Activated T-cell treated with anti-CD3 and anti-CD28 coated beads, Interleukin-2, amount 50 U/mL, for 4 hours (primary cell): ENCODE measurements at places on chromosomes 7 and 10. TPM values are rescaled to one million over a fixed set of nuclear protein-coding genes. Genes with fewer than 3 reads are reported as not detected.

Gene STN1
- total RNA-seq: 10.4 TPM

Gene BHLHA15
- total RNA-seq: not detected

Gene CYP3A5
- total RNA-seq: 0.63 TPM

Gene SEMA3E
- total RNA-seq: not detected

Gene PON1
- total RNA-seq: not detected

Gene HOXA5
- not detected for total RNA-seq

Gene MMP21
- total RNA-seq: not detected

Gene INMT
- 0.25 TPM for total RNA-seq

Gene THNSL1
- total RNA-seq: 4.0 TPM

Gene PSD
- 2.3 TPM for total RNA-seq

GRCh38 chr10:51667678-51668335 is 31.6 kb downstream of the CSTF2T start:
- DNase-seq: no peak

- no peak for DNase-seq
These were observed 588 bp downstream of the GLI3 start for GRCh38 chr7:42236266-42236975.

GRCh38 chr7:79789584-79790345 is 336.3 kb upstream of the MAGI2 start:
- no peak for DNase-seq

DNA sequence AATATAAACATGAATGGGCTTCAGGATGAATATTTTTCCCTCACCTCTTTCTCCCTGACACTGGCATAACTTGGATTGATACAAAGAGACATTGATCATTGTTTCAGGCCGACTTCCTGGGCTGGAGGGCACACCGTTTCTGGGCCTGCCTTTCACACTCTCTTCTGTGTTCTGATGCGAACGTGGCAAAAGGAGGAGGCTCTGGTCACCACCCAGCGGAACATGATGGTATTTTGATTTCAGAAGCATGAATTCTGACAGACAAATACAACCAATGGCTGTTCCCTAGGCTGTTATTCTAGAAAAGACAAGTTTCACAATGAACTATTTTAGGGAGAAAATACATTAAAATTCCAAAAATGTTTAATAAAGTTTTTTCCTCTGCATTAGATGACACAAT is 534.5 kb upstream of the MKI67 start:
- no peak for DNase-seq

- no peak for DNase-seq
These were observed 54.1 kb upstream of the AKR1C1 start for GRCh38 chr10:4909118-4909517.

DNA sequence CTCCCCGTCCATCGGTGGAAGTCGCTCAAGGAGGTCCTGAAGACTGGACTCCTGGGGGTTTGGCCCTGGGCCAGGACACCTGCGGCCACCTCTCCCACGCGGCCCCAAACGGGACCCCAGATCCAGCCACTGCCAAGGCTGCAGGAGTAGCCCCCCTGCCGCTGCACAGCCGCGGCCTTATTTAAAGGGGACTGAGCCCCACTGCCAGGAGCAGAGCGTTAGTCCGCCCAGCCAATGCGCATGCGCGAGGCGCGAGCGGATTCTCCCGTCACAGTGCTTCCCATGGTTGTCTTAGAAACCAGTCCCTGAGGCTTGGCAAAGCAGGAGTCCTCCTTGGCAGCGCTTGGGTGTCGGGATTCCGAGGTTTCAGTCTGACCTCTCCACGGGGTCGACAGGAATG is 320.0 kb downstream of the ZNF716 start:
- no peak for DNase-seq

DNA sequence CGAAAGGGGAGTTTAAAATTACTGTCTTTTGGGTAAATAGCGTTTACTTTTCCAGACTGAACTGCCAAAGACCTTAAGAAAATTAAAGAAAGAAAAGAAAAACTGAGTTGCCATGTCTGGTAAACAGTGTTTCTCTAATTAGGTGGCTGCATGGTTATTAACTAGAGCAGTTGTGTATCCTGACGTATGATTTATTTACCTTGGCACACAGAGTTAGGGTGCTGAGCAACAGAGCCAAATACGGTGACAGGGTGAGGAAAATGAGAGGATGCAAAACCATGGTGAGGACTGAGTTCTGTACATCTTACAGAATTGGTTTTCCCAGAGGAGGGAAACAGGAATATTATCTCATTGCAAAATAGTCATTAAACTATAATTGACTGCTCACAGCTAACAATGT is 546.4 kb upstream of the FZD8 start:
- DNase-seq: no peak

DNA sequence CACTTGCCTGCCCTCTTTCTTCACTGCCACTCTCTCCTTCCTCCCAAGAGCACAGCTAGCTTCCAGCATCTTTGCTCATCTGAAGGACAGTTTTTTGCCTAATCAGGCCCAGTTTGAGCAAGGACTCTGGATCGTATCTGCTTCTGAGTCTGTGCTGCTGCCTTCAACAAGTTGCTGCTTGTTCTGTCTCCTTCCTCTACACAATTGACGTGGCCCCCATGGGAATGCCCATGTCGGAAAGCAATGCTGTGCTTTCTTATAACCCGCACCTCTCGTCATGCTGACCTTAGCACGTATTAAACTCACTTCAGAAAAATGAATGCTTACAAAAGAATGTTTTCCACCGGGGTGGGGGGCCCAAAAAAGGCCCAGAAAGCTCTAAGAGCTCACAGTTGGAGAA is 324.7 kb upstream of the C7orf33 start:
- DNase-seq: no peak

GRCh38 chr7:45889367-45890067 is 1.2 kb downstream of the IGFBP1 start:
- no peak for DNase-seq

- DNase-seq: no peak
These were observed 76.4 kb downstream of the MAGI2 start for GRCh38 chr7:79377097-79377496.

- no peak for DNase-seq
These were observed 657.9 kb downstream of the NXPH1 start for GRCh38 chr7:9091282-9091681.

- DNase-seq: no peak
These were observed 69.8 kb downstream of the GLI3 start for GRCh38 chr7:42167206-42167605.

- no peak for DNase-seq
These were observed 315.3 kb downstream of the SNX13 start for GRCh38 chr7:17625043-17625442.

DNA sequence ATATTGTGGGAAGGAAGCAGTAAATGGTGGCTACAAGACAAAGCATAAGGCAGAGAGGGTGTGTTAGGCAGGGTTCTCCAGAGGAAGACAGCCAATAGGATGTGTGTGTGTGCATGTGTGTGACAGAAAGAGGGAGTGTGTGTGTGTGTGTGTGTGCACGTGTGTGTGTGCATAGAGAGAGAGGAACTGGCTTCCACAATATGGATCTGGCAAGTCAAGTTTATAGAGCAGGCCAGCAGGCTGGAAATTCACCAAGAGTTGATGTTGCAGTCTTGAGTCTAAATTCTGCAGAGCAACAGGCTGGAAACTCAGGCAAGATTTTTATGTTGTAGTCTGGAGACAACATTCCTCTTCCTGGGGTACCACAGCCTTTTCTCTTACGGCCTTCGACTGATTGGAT is 374.0 kb downstream of the TNS3 start:
- no peak for DNase-seq

GRCh38 chr7:35342786-35343185 is 88.9 kb upstream of the TBX20 start:
- no peak for DNase-seq

- no peak for DNase-seq
These were observed 111.9 kb downstream of the ATXN7L1 start for GRCh38 chr7:105764506-105764905.

DNA sequence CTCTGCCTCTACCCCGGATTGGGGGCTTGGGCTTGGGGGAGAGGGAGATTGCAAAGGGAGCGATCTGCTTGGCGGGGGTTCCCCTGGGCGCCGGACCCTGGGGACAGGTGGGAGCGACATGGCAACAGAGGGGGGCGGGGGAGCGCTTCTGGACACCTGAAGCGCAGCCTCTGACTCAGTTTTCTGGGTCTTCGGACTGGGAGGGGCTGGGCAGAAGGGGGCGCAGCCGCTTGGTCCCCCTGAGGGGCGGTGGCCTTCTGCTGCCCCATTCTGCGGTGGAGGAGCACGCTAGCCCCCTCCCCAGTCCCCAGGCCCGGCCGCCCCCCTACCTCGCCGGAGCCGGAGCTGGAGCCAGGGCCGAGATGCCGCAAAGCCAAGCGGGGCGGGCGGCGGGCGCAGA is 380 bp downstream of the NAT16 start:
- DNase-seq: no peak

DNA sequence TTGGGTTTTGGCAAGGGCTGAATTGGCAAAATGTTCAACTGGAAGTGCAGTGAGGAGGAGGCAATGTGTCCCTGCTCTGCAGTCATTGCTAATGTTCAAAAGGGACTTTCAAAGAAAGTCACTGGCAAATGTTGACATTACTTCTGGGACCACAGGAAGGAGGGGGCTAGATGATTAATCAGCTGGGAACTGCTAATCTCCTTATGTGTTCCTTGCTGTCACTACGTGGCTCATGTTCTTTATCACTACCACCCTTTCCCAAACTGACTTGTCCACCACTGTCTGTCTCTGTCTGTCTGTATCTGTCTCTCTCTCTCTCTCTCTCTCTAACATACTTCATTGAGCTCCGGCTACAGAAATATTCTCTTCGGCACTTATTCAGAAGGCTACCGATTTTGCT is 86.9 kb upstream of the MTPN start:
- no peak for DNase-seq

- no peak for DNase-seq
These were observed 25.5 kb downstream of the PRR15 start for GRCh38 chr7:29588900-29589696.

- DNase-seq: no peak
These were observed 34.6 kb upstream of the HSPB1 start for GRCh38 chr7:76267894-76268183.

DNA sequence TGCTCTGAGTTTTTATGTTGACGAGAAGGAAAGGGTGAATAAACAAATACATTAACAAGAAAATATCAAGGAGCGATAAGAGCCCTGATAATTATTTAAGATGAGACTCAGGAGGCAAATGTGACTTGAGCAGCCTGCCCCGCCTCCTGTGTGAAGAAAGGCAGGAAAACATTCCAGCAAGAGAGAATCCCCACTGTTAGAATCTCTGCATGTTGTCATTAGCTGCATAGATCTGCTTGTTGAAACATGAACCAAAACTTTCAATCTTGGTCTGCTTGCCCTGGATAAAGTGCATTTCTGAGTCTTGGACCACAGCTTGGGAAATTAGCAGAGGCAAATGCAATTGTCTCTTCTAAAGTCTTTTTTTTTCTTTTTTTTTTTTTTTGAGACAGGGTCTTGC is 120.0 kb downstream of the DPP6 start:
- no peak for DNase-seq

DNA sequence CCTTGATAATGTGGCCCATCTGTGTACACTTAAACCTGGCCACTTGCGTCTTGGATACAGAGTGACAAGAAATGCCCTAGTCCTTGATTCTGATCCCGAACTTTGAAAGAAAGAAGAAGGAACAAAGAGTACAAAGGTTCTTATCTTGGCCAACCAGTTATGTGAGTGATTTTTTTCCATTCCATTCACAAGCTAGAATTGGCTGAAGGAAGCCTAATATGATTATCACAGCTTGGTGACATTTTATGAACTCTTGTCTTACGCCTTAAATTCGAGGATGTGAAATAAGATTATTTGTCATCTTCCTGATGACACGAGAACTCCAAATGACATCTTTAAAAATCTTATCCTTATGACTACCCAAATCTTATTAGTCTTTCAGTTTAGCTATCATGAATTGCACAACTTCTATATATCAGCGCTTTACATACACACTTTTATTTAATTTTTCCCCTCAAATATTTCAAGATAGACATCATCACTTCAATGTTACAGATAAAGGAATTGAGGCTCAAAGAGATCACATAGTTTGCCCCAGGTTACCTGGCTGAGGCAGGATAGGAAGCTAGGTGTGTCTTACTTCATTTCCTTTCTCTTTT is 13.0 kb upstream of the SP4 start:
- DNase-seq: no peak

GRCh38 chr10:110172155-110172554 is 35.2 kb upstream of the MXI1 start:
- DNase-seq: no peak

- DNase-seq: no peak
These were observed 60.0 kb downstream of the MYOF start for GRCh38 chr10:93422118-93422517.

- no peak for DNase-seq
These were observed 379.8 kb downstream of the GRID1 start for GRCh38 chr10:85986777-85987176.

DNA sequence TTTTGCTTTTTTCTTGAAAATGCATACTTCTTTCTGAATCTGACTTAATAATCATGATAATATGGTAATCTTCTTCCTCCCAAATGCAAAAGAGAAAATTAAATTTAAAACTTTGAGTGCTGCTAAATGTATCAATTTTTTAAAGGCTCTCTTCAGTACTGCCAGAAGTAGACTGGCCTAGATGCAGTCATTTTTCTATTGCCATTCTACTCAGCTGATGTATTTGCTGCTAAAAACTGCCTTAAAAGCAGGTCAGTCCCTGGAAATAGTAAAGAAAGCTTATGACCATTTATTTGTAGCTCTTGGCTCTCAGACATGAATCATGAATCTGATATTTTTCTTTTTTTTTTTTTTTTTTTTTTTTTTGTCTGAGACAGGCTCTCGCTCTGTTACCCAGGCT is 28.5 kb downstream of the NAPEPLD start:
- no peak for DNase-seq

GRCh38 chr10:63976538-63976937 is 455.3 kb downstream of the REEP3 start:
- DNase-seq: no peak

DNA sequence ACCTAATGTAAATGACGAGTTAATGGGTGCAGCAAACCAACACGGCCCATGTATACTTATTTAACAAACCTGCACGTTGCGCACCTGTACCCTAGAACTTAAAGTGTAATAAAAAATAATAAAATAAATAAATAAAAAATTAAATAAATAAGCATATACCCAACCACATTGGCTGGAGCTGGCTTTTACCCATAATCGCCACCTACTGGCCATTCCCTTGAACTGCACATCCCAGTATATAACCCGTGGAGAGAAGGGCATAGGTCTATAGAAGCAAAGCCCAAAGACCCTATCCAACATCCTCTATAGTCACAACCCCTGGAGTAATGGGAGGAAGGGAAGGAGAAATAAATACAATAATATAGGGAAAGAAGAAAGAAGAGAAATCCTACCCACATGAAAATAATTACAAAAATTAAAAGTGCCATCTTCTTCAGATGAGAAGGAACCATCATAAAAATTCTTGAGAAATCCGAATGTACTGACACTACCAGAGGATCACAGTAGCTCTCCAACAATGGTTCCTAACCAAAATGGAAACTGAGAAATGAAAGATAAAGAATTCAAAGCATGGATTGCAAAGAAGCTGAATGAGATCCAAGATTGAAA is 65.6 kb downstream of the TWIST1 start:
- no peak for DNase-seq

GRCh38 chr7:27032839-27033238 is 63.0 kb downstream of the HOXA1 start:
- no peak for DNase-seq
